ENCODE measurements at places on chromosomes 5 and 9.

DNA sequence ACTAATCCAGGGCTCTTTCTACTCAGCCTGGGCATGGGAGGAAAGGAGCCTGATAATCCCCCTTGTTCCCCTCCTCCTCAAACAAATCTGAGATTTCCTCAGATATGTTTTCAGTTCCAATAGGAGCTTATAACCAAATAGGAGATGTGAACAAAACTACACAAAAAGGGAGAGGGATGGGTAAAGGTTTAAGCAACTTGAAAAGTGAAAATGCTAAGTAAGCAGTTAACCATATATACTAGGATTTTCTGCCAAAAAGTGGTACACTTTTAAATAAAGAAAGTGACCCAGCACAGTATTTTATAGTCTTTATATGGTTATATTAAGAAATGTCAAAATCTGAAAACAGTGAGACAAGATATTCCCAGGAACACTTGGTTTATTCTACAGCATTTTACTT, 275.7 kb downstream of the BNC2 start:
- DNase-seq = no peak

- peak; percentile 9 for DNase-seq
Measured at GRCh38 chr5:164002628-164003027, 497.2 kb downstream of the MAT2B start.

DNA sequence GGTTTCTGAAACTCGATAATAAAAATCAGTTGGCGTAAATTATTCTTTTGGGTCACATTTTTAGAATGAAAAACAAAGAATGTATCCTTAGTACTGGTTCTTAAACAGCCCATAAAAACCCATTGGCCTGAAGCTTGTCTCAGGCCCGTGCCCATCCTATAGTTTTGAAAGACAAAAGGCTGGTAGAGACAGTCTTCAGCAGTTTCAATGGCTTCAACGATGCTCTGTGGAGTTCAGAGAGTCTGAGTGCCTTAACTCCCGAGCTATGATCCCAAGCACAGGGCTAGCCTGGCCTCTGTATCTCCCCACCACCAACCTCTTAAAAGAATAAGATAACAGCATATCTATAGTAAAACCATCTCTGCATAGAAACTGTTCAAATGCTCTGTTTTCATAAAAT, 595.0 kb downstream of the CDH12 start:
- DNase-seq = no peak

- DNase-seq = no peak
Measured at GRCh38 chr5:132487841-132488555, 2.6 kb downstream of the IRF1 start.

- no peak for DNase-seq
Measured at GRCh38 chr9:110619831-110620230, 40.3 kb upstream of the SVEP1 start.

DNA sequence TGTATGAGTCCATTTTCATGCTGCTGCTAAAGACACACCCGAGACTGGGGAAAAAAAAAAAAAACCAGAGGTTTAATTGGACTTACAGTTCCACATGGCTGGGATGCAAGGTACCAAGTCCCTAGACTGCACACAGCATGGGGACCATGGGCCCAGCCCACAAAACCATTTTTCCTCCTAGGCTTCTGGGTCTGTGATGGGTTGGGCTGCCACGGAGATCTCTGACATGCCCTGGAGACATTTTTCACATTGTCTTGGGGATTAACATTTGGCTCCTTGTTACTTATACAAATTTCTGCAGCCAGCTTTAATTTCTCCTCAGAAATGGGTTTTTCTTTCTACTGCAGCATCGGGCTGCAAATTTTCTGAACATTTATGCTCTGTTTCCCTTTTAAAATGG, 340.3 kb upstream of the NUDT12 start:
- DNase-seq = no peak

GRCh38 chr5:138739938-138740337, 13.3 kb upstream of the CTNNA1 start:
- no peak for DNase-seq

GRCh38 chr5:12358371-12359090, 454.3 kb upstream of the CTNND2 start:
- DNase-seq = no peak

DNA sequence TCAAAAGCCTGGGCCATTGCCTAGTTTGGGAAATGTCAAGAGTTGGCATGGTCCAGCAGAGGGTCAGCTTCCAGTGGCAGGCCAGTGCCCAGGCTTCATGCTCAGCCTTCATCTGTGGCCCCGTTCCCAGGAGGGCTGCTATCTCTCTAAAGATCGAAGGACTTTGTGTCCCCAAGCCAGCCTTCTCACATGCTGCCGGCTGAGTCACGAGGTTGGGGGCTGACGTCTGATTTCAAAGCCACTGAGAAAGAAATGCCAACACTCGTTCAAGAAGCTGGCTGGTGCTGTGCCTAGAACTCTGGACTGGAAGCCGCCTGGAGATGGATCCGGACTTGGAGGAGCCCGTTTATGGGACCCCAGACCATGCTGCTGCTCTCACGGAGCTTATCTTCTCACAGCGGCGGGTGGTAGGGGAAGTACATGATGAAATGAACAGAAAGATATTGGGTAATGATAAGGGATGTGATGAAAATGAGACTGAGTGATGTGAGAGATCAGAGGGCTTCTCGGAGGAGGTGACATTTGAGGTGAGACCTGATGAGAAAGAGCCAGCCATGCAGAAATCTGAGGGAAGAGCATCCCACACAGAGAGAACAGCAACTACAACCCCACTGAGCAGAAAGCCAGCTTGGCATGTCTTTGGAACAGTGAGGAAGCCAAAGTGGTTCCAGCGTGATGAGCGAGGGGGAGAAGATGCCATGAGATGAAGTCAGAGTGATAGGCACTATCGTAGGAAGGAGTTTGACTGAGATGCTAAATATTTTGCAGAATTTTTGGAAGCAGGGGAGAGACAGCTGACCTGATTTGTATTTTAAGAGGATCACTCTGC, 54.9 kb upstream of the BOD1 start:
- no peak for DNase-seq

DNA sequence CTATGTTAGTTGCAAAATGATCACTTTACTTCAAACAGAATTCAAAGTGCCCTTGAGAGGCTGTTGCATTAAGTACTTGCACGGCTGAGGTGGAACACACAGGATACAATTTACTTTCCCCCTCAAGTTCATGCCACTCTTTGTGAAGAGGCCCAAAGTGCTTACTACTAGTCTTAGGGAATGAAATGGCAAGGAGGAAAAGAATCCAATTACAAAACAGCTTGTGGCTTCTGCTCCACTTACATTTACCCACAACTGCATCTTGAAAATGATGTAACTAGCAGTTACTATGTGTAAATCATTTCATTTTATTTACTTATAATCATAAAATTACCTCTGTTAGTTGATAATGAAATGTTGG, 14.6 kb downstream of the FOXD1 start:
- no peak for DNase-seq

DNA sequence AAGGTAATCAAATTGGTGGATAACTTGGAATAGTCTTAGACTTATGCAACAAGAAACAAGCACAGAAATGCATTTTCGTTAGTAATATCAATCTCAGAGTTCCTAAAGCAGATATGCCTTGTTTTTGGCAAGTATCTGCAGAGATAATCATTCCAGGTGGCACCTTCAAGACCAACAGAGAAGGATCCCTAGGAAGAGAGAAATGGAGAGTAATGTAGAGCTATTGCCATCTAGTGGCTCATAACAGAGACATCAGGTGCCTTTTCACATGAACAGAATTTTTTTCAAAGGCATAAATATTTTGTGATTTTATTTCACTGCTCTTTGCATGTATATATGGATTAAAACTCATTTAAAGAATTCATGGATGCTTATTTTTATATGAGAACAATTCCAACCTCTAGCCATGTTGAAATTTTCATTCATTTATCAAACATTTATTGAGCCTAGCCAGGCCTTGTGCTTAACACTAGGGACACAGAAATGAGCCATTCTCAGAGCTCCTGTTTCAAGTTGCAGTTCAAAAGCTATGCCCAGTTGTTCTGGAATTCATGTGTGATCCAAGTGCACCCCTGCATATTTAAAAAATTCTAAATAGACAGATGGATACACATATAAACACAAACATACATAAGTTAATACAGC, 117.5 kb upstream of the OR13F1 start:
- no peak for DNase-seq

DNA sequence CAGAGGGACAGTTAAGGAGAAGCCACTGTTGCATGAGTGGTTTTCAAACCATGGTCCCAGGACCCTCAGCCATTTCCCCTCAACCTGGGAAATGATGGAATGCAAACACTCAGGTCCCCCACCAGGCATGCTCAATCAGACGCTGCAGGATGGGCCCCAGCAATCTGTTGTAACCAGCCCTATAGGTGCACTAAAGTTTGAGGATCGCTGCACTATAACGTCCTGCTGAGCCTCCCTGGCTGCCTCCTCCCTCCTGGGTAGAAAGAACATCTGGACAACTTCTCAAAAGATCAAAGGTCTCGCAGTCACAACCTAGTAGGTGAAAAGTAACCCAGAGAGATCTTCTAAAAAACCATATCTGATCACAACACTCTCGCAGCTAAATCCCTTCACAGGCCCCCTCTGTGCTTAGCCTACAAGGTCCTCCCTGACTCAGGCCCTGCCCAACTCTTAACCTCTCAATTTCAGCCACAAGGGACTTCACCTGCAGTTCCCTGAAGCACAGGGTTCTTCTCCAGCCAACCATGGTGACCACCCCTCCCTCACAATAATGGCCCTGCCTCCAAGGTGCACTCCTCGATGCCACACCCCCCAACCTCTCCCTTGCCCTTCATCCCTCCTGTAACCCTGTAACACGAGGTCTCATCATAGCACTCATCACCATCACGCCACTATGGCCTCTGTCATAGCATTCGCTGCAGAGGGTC, 3.5 kb downstream of the SHB start:
- DNase-seq = no peak

DNA sequence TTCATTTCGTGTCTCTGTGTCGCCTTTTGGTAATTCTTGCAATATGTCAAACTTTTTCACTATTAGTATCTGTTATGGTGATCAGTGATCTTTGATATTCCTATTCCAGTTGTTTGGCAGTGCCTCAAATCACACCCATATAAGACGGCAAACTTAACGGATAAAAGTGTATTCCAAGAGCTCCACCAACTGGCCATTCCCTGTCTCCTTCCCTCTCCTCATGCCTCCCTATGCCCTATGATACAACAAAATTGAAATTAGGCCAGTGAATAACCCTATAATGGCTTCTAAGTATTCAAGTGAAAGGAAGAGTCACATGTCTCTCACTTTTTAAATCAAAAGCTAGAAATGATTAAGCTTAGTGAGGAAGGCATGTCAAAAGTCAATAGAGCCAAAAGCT, 74.8 kb downstream of the CDK5RAP2 start:
- DNase-seq = no peak

- DNase-seq = no peak
Measured at GRCh38 chr9:27933210-27934025, 360.1 kb upstream of the C9orf72 start.

DNA sequence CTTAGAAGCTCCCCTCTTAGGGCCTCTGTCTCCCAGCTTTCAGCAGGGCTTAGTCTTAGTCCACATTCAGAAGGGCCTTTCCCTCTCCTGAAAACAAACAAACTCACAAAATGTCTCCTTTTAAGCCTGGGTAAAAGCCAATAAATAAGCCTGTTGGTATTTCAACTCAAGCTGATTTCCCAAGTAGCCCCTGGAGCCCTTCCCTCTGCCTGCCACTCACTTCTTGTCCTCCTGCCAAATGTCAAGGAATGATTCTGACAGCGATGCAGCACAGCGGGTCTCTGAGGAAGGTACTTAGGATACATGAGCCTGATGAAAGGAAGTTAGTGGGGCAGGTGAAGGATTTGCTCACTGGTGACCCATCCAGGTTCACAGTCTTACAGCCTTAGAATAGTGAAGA, 210.5 kb downstream of the PJA2 start:
- no peak for DNase-seq

DNA sequence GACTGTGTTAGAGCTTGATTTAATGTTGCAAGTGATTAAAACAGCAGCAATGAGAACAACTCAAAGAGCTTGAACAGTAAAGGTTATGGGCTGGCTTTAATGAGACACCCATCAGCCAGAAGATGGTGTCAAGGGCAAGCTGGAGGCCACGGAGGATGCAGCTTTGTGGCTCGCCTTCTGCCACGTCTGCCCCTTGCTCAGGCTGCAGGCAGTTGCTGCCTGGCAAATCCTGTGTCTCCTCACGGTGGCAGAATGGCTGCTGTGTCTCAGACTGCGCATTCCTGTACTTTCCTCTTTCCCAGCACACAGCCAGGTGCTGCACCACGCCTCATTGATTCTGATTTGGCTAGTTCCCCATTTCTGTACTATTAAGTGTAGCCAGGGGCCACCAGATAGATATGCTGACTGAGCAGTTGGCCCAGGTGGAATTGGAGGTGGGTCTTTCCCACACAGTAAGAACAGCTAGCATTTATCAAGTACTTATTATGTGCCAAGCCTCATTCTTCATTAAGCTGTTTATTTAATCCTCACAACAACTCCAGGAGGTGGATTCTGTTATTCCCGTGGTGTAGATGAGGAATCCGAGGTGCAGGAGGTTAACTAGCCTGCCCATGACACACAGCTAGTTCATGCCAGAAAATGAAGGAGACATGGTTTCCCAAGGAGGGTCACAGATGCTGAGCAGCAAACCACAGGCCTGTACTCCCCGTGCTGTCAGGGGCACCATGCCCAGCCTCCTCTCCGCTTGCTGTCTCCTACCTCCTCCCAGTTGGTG, 3.5 kb downstream of the NXNL2 start:
- no peak for DNase-seq

DNA sequence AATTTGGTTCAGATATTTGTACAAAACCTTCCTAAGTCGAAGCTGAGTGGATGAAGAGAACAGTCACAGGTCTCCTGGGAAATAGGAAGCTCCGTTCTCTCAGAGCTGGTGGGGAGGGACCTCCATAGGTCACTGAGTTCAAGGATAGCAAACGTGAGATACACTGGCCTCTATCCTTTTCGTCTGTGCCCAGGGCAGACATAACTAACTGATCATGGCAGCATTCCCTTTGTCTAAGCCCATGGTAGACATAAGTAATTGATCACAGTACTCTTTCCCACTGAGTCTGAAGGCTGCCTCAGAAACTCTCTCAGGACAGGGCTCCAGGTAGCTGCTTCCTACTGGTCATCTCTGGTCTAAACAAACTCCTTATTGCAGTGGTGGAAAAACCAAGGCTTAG, 12.3 kb upstream of the CORO2A start:
- no peak for DNase-seq

- DNase-seq = no peak
Measured at GRCh38 chr5:151491062-151491461, 43.7 kb downstream of the SLC36A1 start.

DNA sequence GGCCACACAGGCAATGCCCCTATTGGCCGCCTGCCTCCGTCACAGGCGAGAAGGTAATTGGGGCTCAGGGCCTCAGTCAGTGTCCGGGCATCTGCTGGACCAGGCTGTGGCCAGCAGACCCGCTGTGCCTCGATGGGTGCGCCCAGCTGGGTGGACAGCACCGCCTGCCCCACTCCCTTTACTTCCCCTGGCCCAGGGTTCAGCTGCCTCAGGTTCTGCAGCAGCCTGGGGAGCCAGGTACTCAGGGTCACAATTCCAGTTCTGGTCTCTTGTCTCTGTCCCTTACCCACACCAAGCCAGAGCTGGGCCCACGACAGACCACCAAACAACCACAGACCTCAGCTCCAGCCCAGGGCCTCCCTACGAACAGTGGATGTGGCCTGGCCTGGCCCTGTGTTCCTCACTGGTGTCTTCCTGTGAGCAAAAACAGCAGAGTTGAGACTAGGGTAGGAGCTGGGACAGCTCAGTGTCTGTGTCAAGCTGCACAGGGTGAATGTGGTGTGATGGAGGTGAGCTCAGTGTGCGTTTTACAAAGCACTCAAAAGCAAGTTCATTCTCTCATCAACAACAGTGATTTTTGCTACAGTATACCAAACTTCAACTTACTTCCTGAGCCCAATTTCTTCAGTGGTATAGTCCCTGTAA, 33.4 kb upstream of the SUSD3 start:
- DNase-seq = no peak

GRCh38 chr9:125486152-125486508, 220.9 kb downstream of the MAPKAP1 start:
- no peak for DNase-seq
